ENCODE measurements at places on chromosomes 2 and 18.

DNA sequence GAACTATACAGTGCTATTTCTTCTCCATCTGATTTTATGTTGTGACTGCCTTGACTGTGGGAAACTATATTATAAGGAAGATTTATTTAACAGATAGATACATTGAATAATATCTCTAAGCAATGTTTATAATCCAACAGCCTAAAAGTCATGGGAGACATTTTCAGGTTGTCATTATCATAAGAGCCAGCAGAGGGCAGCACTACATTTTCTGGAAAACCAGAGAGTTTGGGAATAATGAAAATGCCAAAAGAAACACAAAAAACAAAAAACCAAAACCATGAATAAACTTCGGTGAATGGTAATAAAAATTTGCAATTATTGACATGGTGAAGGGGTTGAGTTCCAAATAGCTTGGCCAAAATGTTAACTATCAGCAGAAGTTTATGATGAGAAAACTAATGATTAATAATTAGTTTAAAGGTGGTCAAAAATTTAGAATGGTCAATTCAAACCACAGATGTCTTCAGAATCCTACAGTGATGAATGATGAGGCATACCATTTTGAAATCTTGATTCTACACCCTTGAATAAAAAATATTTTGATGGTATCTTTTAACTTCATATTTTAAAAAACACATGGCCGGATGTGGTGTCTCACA, 4.7 kb downstream of the EEF1B2 start:
- DNase-seq: peak; percentile 47

DNA sequence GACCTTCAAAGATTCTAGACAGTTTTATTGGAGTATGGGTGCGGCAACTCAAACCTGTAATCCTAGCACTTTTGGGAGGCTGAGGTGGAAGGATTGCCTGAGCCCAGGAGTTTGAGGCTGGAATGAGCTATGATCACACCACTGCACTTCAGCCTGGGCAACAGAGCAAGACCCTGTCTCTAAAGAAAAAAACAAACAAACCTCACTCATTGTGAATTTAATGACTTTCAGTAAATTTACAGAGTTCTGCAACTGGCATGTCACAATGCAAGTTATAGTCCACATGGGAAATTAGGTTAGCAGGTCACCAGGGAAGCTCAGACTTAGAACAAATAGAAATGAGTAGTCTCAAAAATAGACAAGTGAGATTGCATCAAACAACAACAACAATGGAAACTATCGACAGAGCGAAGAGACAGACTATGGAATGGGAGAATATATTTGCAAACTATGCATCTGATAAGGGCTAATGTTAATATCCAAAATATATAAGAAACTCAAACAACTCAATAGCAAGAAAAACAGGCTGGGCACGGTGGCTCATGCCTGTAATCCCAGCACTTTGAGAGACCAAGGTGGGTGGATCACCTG, 6.7 kb upstream of the NRBP1 start:
- DNase-seq: no peak

- peak; percentile 9 for DNase-seq
Observed at GRCh38 chr2:195658541-195658890, 1.5 kb downstream of the SLC39A10 start.

DNA sequence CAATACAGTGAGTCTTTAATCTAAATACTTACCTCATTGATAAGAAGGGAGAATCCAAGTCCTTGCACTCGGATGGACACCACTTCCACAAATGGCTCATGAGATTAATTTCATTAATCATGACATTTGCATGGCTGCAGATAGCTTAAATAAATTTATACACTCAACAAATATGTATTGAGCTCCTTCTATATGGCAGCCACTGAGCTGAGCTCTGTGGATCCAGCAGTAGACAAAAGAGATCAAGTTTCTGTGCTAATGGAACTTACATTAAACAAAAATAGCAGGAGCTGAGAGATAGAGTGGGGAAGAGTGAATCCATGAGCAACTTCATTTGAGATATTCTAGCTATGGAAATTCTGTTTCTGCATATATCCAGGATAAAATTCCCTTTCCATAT, 44.4 kb downstream of the RAB27B start:
- no peak for DNase-seq

GRCh38 chr2:58895857-58896256, 654.7 kb upstream of the FANCL start:
- no peak for DNase-seq

GRCh38 chr2:158228943-158229508, 127.3 kb downstream of the UPP2 start:
- DNase-seq: no peak

GRCh38 chr2:27806311-27807059, 35.0 kb downstream of the MRPL33 start:
- DNase-seq: no peak

GRCh38 chr2:170812710-170813600, 3.7 kb upstream of the GAD1 start:
- peak; percentile 62 for DNase-seq

- peak; percentile 51 for DNase-seq
Observed at GRCh38 chr2:8544786-8545694, 136.8 kb upstream of the ID2 start.

DNA sequence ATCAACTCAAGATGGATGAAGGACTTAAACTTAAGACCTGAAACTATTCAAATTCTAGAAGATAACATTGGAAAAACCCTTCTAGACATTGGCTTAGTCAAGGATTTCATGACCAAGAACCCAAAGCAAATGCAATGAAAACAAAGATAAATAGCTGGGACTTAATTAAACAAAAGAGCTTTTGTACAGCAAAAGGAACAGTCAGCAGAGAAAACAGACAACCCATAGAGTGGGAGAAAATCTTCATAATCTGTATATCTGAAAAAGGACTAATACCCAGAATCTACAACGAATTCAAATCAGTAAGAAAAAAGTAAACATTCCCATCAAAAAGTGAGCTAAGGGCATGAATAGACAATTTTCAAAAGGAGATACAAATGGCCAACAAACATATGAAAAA, 171.2 kb downstream of the ERBB4 start:
- no peak for DNase-seq

DNA sequence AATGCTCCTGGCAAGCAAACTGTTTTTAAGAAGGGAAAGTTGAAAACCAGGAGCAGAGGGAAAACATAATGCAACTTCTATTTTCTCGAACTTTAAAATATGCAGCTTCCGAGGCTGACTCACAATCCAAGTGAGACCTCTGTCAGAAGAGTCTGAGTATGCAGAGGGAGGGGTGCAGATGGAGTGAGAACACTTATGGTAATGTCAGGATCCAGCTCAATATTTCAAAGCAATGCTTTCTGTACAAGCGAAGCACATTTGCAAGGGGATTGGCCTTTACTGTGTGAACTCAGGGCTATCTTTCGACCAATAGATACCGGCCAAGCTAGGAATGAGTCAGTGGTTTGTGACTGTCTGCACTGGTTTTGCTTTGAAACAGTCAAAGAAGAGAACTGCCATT, 242.7 kb downstream of the CNTNAP5 start:
- no peak for DNase-seq

DNA sequence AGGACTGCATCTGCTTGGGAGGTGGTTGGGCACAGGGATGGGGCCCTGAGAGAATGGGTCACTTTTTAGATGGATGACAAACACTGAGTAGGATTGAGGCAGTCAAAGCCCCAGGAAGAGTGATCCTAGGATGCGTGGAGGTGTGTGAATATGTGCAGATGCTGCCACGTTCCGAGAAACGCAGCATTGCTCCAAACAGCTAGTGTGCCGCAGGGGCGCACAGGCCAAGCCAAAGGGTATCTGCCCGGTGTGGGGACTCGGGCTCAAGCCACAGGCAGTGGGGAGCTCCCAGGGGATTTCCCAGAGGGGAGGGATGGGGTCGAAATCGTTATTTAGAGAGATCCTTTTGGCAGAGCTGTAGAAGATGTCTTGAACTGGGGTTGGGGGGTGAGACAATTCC, 274.1 kb downstream of the ALPK2 start:
- DNase-seq: no peak

DNA sequence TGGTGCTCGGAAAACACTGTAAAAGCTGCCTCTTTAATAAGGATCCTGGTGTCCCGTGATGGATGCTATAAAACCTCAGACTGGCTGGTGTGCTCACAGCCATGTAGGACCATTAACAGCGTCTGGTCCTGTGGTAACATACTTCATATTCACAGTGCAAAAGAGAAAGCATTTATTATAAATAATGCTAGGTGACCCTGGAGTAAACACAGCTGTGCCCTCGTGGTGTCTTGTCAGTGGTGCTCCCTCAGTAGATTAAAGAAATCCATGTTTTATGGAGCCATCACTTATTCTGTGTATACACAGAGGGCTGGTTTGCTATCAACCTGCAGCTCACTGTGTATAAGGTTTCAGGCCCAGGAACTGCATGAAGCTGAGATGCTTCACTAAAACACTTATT, 106.9 kb downstream of the CDK15 start:
- DNase-seq: no peak

GRCh38 chr2:235515364-235515742, 21.5 kb downstream of the AGAP1 start:
- no peak for DNase-seq

DNA sequence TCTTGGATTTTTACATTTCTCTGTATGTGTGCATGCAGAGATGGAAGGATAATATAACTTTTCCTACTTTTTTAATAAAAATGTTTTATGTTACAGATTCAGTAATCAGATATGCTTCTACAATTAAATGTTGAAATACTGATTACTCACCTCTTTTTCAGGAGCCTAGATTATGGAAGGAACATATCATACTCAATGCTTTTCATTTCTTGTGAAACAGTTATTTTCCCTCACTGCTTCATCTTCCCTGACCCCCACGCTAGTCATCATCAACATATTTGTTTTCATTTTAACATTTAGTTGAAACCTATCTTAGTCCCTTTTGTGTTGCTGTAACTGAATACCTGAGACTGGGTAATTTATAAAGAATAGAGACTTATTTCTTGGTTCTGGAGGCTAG, 190.7 kb downstream of the WDR7 start:
- DNase-seq: no peak

GRCh38 chr2:74739733-74740241, 85.7 kb downstream of the SEMA4F start:
- no peak for DNase-seq

GRCh38 chr2:29844713-29845326, 76.6 kb downstream of the ALK start:
- no peak for DNase-seq
